ENCODE measurements at places on chromosomes 1 and 21. TPM values are rescaled to one million over a fixed set of nuclear protein-coding genes. Genes with fewer than 3 reads are reported as not detected.

ZMYND12 gene
- not detected for total RNA-seq

DAP3 gene
- 48.6 TPM for total RNA-seq

RHBDL2 gene
- 0.36 TPM for total RNA-seq

ERVH48-1 gene
- under 0.01 TPM for total RNA-seq

ATP1A4 gene
- total RNA-seq, result not detected

NRIP1 gene
- 73.8 TPM for total RNA-seq

CLDN17 gene
- not detected for total RNA-seq

ALG6 gene
- total RNA-seq, result 12.2 TPM

SERPINC1 gene
- not detected for total RNA-seq

- no peak overlapping the region for H3K27ac ChIP-seq
- DNase-seq, result no peak
- no peaks in the 10 kb centered on the region for H3K4me1 ChIP-seq
- H3K27me3 ChIP-seq, result no peaks in the 10 kb centered on the region
- H3K36me3 ChIP-seq, result no peaks in the 10 kb centered on the region
Measured at GRCh38 chr1:164017239-164017638, 541.7 kb upstream of the PBX1 start.

DNA sequence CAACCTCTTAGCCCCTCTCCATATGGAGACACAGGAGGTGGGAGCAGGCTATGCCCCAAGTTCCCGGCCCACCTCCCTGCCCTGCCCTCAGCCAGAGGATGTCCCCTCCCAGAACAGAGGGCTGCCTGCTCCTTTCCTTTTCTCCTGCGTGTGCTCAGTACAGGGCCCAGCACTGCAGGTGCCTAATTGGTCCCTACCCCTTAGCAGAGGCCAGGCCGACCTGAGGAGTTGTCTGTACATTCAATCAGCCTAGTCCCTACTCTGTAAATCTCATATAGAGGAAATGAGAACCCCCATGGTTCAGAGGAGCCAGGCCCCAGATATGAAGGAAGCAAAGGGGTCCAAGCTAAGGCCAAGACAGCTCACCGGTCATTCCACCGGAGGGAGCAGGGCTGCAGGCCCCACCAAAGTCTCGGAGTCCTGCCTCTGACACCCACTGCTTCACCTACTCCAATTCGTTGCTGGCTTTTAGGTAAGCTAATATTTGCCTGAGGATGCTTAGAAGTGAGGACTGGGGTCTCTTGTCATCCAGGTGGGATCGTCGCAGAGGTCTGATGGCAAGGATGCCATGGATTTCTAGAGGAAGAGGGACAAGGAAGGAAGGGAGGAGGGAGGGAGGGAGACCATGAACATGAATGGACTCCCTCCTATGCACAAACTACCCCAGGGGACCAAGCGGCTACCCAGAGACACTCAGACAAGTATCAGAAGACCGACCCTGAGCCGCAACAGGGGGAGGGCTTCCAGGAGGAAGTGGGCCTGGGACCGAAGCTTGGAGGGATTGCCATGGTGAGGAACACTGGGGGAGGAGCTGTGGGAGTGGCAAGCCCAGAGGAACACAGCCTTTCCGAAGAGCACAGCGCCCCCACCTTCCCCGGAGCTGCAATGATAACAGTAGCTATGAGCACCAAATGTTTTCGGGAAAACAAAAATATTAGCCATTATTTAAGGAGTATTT, 30.4 kb upstream of the FOXO6 start:
- no peak for DNase-seq
- H3K4me1 ChIP-seq, result no peaks in the 10 kb centered on the region
- no peak overlapping the region for H3K4me3 ChIP-seq
- no peak overlapping the region for H3K27ac ChIP-seq
- peaks cover 25% of the 10 kb centered on the region for H3K27me3 ChIP-seq

GRCh38 chr1:187920976-187921375, 1092.2 kb downstream of the PLA2G4A start:
- DNase-seq, result no peak
- H3K4me3 ChIP-seq, result no peak overlapping the region
- H3K27me3 ChIP-seq, result no peaks in the 10 kb centered on the region
- no peak overlapping the region for H3K27ac ChIP-seq
- no peaks in the 10 kb centered on the region for H3K36me3 ChIP-seq
- no peaks in the 10 kb centered on the region for H3K4me1 ChIP-seq

GRCh38 chr1:176195547-176195946, 11.5 kb downstream of the COP1 start:
- H3K4me3 ChIP-seq, result no peak overlapping the region
- no peaks in the 10 kb centered on the region for H3K27me3 ChIP-seq
- no peak for DNase-seq
- H3K27ac ChIP-seq, result no peak overlapping the region
- H3K36me3 ChIP-seq, result no peaks in the 10 kb centered on the region

DNA sequence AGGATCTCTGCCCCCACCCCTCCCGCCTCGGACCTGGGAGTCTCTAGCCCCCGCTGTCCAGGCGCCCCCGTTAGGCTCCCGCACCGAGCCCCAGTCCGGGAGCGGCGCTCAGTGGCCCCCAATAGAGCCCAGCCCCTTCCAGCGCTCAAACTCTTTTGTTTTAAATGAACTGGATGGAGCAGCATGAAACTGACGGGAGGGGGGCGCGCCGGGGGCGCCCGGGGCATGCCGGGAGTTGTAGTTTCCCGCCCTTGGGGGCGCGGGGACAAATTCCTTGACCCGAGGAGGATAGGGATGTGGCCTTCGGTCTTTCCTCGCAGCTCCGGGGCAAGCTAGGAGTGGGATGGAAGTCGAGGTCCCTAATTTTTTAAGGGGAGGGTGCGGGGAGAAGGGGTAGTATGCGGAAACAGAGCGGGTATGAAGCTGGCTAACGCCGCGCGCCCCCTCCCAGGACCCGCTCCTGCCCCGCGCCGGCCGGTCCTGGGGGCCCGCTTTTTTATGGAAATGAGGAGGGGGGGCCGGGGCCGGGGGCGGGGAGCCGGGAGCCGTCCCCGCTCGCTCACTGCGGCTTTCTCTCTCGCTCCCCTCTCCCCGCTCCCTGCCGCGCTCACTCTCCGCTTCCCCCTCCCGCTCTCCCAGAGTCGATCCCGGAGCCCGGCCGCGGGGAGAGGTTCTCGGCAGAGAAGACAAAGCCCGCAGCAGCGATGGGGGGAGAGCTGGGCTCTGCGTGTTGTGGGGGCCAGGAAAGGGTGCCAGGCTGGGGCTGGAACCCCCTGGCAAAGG, at the start of gene MEX3A:
Gene MEX3A (minus strand): TSS at position 157 of the 783 bp plus-strand sequence. CDS start 467 bp downstream, outside the sequence.
- H3K4me3 ChIP-seq, result peak within 1 kb of the TSS; percentile 71
- H3K27ac ChIP-seq, result peak within 1 kb of the TSS; percentile 91
- H3K27me3 ChIP-seq, result no peaks in the 10 kb centered on the region
- peaks cover 3% of the 10 kb centered on the region for H3K36me3 ChIP-seq

DNA sequence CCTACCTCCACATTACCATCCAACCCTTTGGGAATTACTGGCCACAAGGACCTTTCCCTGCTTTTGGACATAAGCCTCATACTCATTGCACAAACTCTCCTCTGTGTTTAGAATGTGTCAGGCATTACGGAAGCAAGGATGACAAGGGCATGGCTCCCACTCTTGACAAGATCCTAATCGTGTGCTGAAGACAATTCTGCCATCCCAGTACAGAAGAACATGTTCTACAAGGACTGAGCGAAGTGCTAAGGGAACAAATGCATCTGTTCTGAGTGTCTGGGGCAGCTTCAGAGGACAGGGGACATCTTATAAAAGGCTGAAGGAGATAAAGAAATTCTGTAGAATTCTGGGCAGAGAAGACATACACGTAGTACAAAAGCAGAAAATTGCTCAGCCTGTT, 378.5 kb upstream of the CAMK1G start:
- H3K4me1 ChIP-seq, result no peaks in the 10 kb centered on the region
- H3K27ac ChIP-seq, result no peak overlapping the region
- DNase-seq, result no peak
- H3K4me3 ChIP-seq, result no peak overlapping the region
- peaks cover 13% of the 10 kb centered on the region for H3K27me3 ChIP-seq
- H3K36me3 ChIP-seq, result no peaks in the 10 kb centered on the region

DNA sequence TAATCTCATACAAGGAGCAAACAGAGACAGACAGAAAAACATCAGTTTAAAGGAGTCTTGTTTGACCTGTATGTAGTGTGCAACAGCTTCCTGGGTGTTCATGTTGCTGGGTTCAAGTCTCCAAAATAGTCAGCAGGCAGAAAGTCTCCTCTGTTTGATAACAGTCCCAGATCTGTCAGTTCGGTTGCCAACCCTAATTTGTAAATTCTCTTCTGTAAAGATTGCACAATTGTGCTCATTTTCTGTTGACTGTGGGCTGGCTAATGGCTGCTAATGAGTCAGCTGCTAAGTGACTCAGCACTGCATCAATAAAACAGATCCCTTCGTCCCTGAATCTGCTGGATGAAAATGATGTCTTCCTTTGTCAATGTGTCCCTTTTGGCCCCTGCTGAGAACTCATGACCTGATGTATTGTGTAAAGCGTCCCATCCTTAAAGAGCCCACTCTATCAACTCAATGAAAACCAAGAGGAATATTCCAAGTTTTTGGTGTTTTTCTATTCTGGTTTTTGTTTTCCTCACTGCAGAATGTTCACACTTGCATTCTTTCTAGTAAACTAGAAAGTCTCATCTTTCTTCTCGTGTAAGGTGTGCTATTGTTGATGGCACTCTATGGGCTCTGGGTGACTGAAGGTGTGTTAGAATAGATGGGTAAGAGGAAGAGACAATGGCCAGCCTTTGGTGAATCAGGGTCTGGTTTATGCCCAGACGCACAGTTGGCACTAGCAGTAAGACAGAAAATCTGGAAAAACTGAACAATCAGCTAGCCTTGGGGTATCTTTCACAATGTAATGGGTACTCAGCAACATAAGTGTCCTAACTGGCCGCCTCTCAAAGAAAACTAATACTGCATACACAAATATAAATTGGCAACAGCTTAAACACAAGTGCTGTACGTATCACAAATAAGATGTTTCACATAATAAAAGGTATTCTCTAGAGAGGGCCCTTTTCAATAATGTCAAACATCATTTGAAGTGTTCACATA, 75.1 kb upstream of the SIPA1L2 start:
- DNase-seq, result peak; percentile 91
- H3K27ac ChIP-seq, result peak overlapping the region; percentile 78
- H3K4me3 ChIP-seq, result no peak overlapping the region
- peaks cover 18% of the 10 kb centered on the region for H3K4me1 ChIP-seq
- no peaks in the 10 kb centered on the region for H3K27me3 ChIP-seq

DNA sequence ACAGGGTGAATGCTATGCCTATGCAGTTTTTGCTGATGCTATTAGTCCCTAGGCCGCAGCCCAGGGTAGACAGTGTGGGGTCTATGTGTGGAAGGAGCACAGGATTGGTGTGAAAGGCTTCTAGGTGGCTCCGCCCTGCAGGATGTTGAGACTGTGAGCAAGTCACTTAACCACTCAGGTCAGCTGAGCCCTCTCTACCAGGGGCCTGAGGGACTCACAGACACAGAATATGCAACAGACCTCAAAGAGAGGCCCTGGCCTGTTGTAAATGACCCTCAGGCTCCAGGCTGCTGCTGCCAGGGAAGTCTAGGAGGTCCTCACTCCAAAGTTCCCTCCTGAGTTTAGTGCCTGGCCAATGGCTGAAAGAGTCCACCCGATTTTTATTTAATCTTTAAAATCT, 11.0 kb downstream of the NHLH2 start:
- no peak for DNase-seq
- no peak overlapping the region for H3K4me3 ChIP-seq
- no peaks in the 10 kb centered on the region for H3K36me3 ChIP-seq
- H3K27me3 ChIP-seq, result peaks cover 34% of the 10 kb centered on the region
- H3K27ac ChIP-seq, result no peak overlapping the region
- H3K4me1 ChIP-seq, result peaks cover 2% of the 10 kb centered on the region

- no peak overlapping the region for H3K27ac ChIP-seq
- H3K4me3 ChIP-seq, result no peak overlapping the region
- DNase-seq, result peak; percentile 67
- peaks cover 36% of the 10 kb centered on the region for H3K36me3 ChIP-seq
- H3K27me3 ChIP-seq, result no peaks in the 10 kb centered on the region
Measured at GRCh38 chr1:214396330-214396729, 115.4 kb downstream of the SMYD2 start.

- DNase-seq, result peak; percentile 80
- H3K27me3 ChIP-seq, result no peaks in the 10 kb centered on the region
- H3K36me3 ChIP-seq, result no peaks in the 10 kb centered on the region
Measured at GRCh38 chr1:59292562-59292961, 4.3 kb upstream of the FGGY start.

GRCh38 chr1:204073837-204074273, 940 bp downstream of the SOX13 start:
- no peaks in the 10 kb centered on the region for H3K36me3 ChIP-seq
- H3K27me3 ChIP-seq, result peaks cover 1% of the 10 kb centered on the region
- peak overlapping the region; percentile 97 for H3K4me3 ChIP-seq
- DNase-seq, result no peak
- H3K4me1 ChIP-seq, result peaks cover 12% of the 10 kb centered on the region

DNA sequence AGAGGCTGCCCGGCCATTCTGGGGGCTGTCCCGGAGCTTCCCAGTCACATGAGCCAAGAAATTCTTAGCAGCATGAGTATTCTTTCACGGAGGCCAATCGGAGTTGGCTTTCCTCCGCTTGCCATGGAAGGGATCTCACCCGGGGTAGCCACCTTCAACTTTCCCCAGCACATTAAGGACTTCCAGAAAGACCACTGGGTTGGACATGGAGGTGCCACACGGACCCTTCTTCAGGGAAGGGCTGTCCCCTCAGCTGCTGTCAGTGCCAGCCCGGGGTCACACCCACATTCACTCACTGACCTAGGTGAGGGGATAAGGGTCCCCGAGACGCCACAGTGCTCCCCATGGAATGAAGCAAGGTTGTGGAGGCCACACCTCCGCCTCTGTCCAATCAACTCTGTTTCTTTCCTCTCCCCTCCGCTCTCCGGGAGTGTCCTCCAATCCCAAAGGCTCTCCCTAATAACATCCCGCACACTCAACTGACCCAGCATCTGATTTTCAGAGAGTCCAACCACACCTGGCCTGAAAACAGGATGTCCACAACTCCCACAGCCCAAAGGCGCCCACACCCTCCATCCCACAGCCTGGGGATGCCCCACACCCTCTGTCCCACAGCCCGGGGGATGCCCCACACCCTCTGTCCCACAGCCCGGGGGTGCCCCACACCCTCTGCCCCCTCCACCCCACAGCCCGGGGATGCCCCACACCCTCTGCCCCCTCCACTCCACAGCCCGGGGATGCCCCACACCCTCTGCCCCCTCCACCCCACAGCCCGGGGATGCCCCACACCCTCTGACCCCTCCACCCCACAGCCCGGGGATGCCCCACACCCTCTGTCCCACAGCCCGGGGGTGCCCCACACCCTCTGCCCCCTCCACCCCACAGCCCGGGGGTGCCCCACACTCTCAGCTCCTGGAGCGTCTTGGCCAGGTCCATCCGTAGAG, 19.4 kb downstream of the RSPH1 start:
- H3K36me3 ChIP-seq, result no peaks in the 10 kb centered on the region
- H3K4me1 ChIP-seq, result no peaks in the 10 kb centered on the region
- no peak overlapping the region for H3K27ac ChIP-seq

GRCh38 chr1:60423146-60423780, 349.7 kb upstream of the C1orf87 start:
- H3K36me3 ChIP-seq, result no peaks in the 10 kb centered on the region
- no peaks in the 10 kb centered on the region for H3K4me1 ChIP-seq
- H3K27ac ChIP-seq, result no peak overlapping the region
- H3K4me3 ChIP-seq, result no peak overlapping the region
- no peak for DNase-seq

- no peaks in the 10 kb centered on the region for H3K36me3 ChIP-seq
- no peaks in the 10 kb centered on the region for H3K4me1 ChIP-seq
- no peak overlapping the region for H3K27ac ChIP-seq
- DNase-seq, result no peak
- no peak overlapping the region for H3K4me3 ChIP-seq
Measured at GRCh38 chr1:58307431-58307830, 239.1 kb downstream of the OMA1 start.

All from IMR-90 (cell line).